Activated naive CD4-positive, alpha-beta T cell (primary cell): ENCODE measurements at places on chromosomes 6 and 20.

GRCh38 chr6:130070792-130071191 lies 52.4 kb downstream of the L3MBTL3 start:
- DNase-seq = no peak

DNA sequence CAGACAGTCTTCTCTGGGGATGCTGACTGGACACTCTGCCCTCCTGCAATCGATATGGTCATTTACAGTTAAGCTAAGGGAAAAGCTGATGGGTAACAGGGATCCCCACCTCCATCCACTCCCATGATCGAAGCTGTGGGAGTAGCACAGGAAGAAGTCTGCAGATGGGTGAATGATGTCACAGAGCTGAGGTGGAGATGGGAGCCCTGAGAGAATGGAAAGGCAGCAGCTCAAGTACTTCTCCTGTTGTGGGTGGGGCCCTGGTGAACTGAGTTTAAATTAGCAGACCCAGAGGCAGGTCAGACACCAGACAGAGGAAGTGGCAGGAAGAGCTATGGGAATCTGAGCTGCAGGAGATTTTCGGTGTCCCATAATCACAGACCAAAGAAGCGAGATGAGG lies 29.0 kb downstream of the HDGFL1 start:
- DNase-seq = no peak

DNA sequence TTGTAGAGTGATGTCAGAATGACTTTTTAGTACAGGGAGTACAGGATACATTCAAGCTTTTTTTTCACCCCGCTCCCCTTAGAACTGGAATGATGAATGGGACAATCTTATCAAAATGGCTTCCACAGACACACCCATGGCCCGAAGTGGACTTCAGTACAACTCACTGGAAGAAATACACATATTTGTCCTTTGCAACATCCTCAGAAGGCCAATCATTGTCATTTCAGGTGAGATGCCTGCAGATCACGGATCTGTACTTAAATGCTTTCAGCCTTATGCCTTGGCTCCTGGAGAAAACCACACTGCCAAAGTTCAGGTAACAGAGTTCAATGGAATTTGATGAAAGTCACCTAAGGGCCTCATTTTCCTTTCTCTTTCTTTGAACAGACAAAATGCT lies 8.5 kb downstream of the TNFAIP3 start:
- no peak for DNase-seq

DNA sequence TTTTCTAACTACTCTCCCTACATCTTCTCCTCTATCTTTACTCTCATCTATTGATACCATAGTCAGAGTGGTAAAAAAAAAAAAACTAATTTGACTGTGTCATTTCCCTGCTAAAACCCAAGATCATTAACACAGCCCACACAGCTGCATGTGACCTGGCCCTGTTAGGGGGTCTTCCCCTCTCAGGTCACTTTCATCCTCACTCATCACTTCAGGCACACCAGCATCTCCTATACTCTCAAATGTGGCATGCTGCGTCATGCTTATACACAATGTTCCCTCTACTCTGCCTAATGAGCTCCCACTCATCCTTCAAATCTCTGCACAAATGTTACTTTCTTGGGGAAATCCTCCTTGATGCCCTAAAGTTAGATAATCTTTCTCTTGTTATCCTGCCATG lies 86.8 kb downstream of the CDK19 start:
- DNase-seq = no peak

GRCh38 chr6:16146527-16146955 lies 17.7 kb downstream of the MYLIP start:
- no peak for DNase-seq

DNA sequence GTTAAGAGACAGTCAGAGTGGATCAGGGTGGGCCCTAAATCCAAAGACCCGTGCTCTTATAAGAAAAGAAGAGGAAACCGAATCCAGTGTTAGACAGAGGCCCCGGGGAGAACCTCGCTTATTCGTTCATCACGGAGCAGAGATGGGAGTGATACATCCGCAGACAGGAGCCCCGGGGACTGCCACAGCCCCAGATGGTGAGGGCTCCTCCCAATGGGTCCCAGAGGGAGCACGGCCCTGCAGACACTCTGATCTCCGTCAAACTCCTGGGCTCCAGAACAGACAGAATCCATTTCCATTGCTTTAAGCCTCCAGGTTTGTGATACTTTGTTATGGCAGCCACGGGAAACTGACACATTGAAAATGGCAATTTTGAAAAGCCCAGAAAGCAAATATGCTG lies 47.0 kb downstream of the CDH4 start:
- DNase-seq = no peak

DNA sequence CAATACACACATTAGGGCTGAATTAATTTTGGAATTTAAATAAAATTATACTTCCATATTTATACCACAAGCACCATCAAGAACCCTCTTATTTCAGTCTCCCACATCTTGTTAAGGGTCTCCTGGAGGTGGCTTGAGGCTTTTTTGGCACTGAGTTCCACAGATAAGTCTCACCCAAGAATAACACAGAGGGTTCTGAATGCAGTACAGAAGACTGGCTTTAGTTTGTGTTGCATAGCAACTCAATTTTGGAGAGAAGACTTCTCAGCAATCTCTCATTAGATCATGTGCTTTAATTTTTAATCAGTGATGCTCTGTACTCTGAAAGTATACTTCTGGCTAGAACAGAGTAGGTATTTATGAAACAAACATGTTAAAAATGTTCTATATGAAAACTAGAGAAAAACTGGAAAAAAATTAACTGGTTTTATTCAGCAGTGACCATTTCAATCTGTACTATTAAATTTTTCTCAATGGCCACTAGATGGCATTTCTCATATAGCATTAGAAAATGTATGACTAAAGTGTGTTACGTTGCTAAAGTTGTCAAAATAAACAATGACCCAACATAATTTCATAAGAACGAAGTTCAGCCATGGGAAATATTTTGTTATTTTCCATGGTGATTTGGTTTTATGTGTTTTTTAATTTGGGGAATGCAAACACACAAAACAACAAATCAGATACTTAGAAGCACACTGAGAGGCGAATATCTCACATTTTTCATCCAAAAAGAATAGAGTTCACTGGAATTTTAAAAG lies 32.7 kb upstream of the MAP7 start:
- no peak for DNase-seq

- DNase-seq = no peak
These were observed 67.3 kb downstream of the SLC22A23 start for GRCh38 chr6:3389390-3390167.

- DNase-seq = no peak
These were observed 13.2 kb downstream of the DSP start for GRCh38 chr6:7554533-7555275.

GRCh38 chr6:35076997-35077712 lies 64.0 kb downstream of the TCP11 start:
- no peak for DNase-seq
